ENCODE measurements at places on chromosomes 11 and 22. TPM values are rescaled to one million over a fixed set of nuclear protein-coding genes. Genes with fewer than 3 reads are reported as not detected.

GRCh38 chr11:45919806-45920530 is 2.3 kb upstream of the PEX16 start:
- no peak for DNase-seq
- peaks cover 31% of the 10 kb centered on the region for H3K27me3 ChIP-seq
- peaks cover 26% of the 10 kb centered on the region for H3K4me1 ChIP-seq
- H3K36me3 ChIP-seq, result peaks cover 22% of the 10 kb centered on the region
- H3K4me3 ChIP-seq, result no peak overlapping the region

SYCE3 gene
- not detected for total RNA-seq

GRCh38 chr22:43862074-43862881 is at the start of gene SULT4A1:
Gene SULT4A1, minus strand, starts transcription at chr22:43862513. Its CDS starts 131 bp downstream, at chr22:43862382.
- no peak within 1 kb of the TSS for H3K27ac ChIP-seq
- peaks cover 45% of the 10 kb centered on the region for H3K27me3 ChIP-seq
- no peak for DNase-seq
- no peaks in the 10 kb centered on the region for H3K36me3 ChIP-seq
- H3K4me3 ChIP-seq, result no peak within 1 kb of the TSS

CLMP gene
- 21.6 TPM for total RNA-seq

DNA sequence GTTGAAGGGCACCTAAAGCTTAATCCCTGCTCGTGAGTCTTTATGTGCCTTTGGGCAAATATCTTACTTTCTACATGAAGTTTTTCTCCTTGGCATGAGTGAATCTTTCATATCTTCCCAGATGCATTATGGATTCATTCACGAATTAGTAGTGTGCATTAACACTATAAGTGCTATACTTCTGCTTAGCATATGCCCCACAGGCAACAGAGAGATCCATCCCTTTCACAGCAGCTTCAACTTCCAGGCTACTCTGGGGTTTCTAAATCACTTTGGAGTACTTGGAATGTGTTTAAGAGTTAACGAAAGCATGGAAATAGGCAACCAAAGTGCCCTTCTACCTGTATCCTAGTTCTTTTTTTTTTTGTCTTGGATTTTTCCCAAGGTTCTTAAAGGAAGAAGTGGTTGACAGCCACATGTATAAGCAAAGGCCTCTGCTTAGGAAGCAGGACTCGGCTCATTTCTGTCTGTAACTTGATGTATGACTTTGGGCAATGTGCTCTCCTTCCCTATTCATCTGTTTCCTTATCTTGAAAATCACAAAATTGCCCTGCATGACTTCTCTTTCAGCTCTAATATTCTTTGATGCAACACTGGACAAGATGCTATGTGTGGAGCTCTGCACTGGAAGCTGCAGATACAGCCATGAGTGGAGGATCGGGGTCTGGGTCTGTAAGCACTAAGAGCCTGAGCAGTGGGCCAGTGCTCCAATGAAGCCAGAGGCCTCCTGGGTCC is 54.5 kb upstream of the ME3 start:
- no peak overlapping the region for H3K27ac ChIP-seq
- no peaks in the 10 kb centered on the region for H3K27me3 ChIP-seq
- DNase-seq, result no peak
- peaks cover 21% of the 10 kb centered on the region for H3K4me1 ChIP-seq

RASD2 gene
- total RNA-seq, result not detected

- peaks cover 61% of the 10 kb centered on the region for H3K36me3 ChIP-seq
- no peak overlapping the region for H3K27ac ChIP-seq
- H3K4me1 ChIP-seq, result peaks cover 66% of the 10 kb centered on the region
- H3K27me3 ChIP-seq, result no peaks in the 10 kb centered on the region
- H3K4me3 ChIP-seq, result no peak overlapping the region
- no peak for DNase-seq
Observed at GRCh38 chr11:64859542-64860414, 15.3 kb upstream of the CDC42BPG start.

- no peak overlapping the region for H3K27ac ChIP-seq
- H3K27me3 ChIP-seq, result no peaks in the 10 kb centered on the region
- no peak for DNase-seq
- peaks cover 9% of the 10 kb centered on the region for H3K4me1 ChIP-seq
- no peak overlapping the region for H3K4me3 ChIP-seq
- H3K36me3 ChIP-seq, result no peaks in the 10 kb centered on the region
Observed at GRCh38 chr22:24440270-24440717, 12.9 kb downstream of the ADORA2A start.

- peaks cover 10% of the 10 kb centered on the region for H3K36me3 ChIP-seq
- H3K27me3 ChIP-seq, result no peaks in the 10 kb centered on the region
Observed at GRCh38 chr11:27694992-27695391, 5.3 kb downstream of the BDNF start.

PAX6 gene
- total RNA-seq, result 2.9 TPM

All from SJSA1 (cell line).